NCI-H510A treated with DMSO at 0.1 percent for 48 hours (cell line): ENCODE measurements at places on chromosomes 12 and 14.

DNA sequence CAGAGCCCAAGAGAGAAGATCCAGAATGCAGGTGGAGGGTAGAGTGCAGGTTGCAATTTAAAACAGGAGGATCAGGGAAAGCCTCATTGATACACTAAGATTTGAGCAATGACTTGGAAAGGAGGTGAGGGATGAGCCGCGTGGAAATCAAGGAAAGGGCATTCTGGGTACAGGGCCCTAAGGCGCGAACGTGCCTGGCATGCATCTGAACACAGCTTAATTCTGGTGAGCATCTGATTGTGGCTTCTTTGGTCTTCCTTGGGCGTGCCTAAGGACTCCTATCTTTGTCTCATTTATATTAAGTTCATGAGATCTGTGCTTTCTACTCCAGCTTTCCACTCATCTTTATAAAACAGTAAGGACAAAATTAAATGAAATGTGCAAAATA is 79.3 kb downstream of the NTF3 start:
- no peak for DNase-seq

GRCh38 chr14:31884776-31885379 is 192.2 kb upstream of the ARHGAP5 start:
- DNase-seq: no peak

- DNase-seq: no peak
These were observed 31.7 kb upstream of the SLC38A4 start for GRCh38 chr12:46857486-46857885.

DNA sequence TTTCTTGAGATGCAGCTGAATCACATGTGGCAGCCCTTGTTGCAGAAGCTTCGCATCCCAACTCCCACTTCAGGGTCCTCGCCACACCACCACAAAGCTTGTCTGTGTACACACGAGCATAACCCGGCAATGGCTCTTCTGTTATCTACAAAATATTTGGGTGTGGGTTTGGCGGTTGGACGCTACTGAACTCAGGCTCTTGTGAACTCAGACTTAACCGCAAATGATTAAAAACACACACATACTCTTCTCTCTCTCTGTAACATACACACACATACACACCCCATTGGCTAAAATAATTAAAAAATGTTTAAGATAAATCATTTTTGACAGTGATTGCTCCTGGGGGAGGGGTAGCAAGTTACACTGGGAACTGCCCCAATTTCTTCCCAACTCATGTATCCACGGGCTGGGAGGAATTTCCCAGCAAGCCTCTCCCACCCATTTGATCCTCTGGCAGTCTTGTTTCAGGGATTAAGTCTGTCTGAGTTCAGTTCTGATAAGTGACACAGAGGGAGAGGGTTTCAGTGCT is 63.7 kb upstream of the MANSC4 start:
- DNase-seq: no peak

DNA sequence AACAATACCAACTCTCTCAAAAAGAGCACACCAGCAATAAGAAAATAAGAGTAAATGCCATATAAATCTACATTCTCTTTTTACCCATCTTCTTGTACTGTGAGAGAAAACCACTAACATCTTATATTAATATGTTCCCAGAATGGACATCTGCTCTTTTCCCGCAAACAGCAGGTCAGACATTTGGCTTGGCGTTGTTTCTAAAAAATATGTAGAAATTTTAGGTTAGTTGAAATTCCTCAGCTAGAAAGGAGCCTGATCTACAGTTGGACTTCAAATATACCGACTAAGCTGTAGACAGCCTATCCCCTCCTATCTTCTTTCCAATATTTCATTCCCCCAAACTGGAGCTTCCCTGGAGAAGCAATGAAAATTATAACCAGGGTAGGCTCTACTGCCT is 88.7 kb downstream of the PPP2R5E start:
- DNase-seq: no peak

DNA sequence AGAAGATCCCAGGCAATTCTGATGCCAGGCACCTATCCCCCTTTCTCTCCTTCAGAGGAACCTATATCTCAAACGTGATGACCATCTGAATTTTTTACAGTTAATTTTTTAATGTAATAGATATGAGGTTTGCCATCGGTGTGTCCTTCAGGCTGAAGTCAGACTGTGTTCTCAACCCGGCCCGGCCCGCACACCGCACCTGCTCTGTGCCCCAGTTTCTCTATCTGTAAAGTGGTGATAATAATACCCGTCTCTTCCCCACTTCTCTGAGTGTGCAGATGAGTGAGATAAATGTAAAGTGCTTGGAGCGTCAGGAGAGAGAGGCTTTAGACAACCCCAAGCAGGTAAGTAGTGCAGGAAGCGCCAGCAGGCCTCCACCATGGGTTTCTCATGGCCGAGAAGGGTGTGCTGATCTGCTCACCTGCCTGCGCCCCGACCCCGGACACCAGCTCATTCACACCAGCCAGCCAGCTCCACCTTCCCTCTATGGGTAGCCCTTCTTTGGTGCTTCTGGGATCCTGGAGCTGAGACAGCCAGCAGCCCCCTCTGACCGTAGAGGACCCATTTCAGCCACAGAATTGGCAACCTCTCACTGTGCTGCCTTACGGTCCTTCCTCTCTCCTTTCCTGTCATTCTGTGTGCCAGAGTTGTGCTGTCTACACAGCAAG is 80.0 kb downstream of the ZFP36L1 start:
- DNase-seq: no peak

- DNase-seq: no peak
These were observed 203.8 kb downstream of the CALM1 start for GRCh38 chr14:90600619-90601018.

DNA sequence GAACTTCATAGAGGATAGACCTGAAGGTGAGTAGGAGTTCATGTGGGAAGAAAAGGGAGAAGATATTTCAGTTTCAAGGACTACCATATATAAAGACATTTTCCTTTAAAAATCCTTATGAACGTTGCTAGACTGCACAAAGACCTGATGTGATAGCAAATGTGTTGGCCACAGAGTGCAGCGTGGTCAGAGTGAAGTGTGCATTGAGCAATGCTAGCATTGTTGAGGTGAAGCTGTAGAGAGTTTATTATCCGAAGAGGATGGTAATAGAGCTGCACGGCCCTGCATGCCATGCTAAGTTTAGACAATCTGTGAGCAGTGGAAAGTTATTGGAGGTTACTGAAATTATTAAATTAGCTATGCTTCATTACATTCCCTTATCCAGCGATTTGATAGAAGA is 413.0 kb downstream of the CCDC91 start:
- DNase-seq: no peak

GRCh38 chr12:56389412-56389811 is 26.8 kb upstream of the APOF start:
- no peak for DNase-seq

DNA sequence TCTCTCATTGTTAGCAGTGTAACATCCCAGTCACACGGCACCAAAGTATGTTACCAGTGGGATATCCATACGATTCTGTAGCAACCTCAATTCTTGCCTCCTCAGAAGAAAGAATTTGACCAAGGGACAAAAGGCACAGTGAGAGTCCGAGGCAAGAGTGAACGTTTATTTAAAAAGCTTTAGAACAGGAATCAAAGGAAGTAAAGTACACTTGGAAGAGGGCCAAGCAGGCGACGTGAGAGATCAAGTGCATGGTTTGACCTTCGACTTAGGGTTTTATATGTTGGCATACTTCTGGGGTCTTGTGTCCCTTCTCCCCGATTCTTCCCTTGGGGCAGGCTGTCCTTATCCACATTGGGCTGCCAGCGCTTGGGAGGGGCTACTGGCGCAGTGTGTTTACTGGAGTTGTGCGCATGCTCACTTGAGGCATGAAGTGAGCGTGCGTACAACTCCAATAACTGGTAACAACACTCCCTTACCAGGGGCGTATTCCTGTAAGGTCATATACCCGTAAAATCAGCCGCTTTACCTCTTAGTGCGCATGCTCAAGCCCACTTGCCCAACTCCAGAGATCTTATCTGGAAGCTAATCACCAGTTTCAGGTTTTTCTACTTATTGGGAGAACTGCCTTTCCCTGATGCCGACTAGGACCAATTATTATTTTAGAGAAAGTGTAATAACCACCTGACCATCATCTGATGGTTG is 71.7 kb downstream of the FAR2 start:
- no peak for DNase-seq

GRCh38 chr12:76421046-76421445 is 72.8 kb upstream of the BBS10 start:
- DNase-seq: no peak

DNA sequence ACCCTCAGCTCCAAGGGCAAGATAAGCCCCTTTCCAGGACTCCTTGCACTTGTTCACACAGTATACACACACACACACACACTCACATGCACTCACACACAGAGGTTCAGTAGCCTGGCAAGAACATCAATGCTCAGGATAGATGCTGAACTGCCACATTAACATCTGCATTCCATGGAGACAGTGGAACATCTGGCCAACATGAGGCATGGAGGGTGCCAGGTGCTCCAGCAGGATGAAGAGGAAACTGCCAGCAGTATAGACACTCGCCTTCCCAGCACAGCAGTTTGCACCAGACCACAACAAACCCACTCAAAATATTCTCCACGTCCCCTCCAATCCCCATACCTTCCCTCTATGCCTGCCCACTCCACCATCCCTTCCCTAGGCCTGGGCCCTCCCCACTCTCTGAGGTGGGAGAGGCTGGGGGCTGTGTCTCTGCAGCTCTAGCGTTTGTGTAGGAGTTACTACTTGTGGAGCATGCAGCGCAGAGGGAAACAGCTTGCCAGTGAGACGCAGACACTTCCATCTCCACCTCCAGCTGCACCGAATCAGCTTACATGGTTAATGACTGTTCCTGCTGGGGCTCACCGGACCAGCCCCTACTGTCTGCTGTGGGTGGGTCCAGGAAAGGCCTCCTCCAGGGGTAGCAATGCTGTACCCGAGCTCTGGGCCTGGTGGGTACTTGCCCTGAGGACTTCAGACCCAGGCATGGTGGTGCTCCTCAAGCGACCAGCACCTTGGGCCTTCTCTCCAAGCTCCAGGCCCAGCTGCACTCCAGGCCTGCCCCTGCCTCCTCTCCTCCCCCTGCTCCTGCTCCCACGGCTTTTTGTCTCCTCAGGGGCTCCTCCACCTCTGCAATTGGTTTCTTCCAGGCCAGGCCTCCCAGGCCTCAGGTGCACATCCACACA is 18.6 kb upstream of the PLEKHG3 start:
- no peak for DNase-seq

DNA sequence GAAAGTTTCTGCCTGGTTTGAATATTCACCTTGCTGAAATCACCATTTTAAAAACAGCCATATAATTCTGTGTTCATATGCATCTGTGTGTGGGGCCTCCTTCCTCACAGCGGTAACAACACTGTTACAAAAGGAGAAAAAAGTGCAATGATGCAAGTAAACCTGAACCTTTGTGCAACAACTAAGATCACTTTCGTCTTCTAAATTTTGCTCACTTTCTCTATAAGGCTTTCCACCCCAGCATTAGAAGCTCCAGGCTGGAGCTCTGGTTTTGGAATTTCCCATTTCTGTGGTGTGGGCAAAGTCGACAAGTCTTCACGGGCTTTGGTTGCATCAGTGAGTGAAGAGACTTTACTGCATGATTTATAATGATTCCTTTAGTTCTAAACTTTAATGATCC is 18.4 kb downstream of the FGD6 start:
- no peak for DNase-seq

- DNase-seq: no peak
These were observed 2.3 kb downstream of the SMARCC2 start for GRCh38 chr12:56186957-56187356.

DNA sequence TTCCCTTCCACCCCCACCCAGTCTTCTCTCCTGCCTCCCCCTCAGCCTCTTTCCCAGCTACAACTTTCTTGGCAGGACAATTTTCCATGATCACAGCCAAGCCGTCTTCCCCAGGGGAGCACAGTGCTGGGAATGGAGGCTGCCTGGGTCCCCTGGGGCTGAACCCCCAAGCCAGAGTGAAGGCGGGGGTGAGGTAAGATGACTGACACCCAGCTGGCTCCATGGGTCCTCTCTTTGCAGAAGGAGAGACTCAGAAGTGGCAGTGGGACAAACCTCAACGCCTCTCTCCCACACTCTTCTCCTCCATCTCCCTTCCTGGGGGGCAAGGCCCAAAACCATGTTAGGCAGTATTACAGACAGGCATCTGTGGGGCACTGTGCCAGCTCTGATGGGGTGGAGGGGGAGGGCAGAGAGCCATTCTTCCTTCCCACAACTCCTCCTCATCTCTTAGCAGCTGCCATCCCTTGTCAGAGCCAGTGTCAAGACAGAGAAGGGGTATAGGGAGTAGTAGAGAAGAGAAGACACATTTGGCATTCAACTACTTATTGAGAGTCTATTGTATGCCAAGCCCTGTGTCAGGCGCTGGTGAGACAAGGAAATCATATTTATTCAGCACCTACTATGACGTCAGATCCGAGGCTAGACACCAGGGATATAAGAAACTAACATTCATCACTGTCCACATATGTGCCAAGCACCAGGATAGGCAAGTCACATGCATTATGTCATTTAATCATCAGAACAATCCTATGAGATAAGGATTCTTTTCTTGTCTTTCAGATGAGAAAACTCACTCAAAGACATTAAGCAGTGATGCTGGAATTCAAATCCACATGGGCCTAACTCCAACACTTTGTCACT is 3.6 kb downstream of the ITGA7 start:
- no peak for DNase-seq
